Activated effector memory CD4-positive, alpha-beta T cell treated with anti-CD3 and anti-CD28 coated beads, Interleukin-2, amount 50 U/mL, for 16 hours (primary cell): ENCODE measurements at places on chromosomes 12 and 14.

- no peak for DNase-seq
Observed at GRCh38 chr14:75070383-75070782, 942 bp downstream of the ZC2HC1C start.

GRCh38 chr14:40099316-40099715, 667.1 kb upstream of the FBXO33 start:
- DNase-seq, result no peak

- DNase-seq, result no peak
Observed at GRCh38 chr14:53545217-53545616, 392.1 kb upstream of the DDHD1 start.

- DNase-seq, result no peak
Observed at GRCh38 chr14:33879684-33880286, 71.1 kb downstream of the EGLN3 start.

DNA sequence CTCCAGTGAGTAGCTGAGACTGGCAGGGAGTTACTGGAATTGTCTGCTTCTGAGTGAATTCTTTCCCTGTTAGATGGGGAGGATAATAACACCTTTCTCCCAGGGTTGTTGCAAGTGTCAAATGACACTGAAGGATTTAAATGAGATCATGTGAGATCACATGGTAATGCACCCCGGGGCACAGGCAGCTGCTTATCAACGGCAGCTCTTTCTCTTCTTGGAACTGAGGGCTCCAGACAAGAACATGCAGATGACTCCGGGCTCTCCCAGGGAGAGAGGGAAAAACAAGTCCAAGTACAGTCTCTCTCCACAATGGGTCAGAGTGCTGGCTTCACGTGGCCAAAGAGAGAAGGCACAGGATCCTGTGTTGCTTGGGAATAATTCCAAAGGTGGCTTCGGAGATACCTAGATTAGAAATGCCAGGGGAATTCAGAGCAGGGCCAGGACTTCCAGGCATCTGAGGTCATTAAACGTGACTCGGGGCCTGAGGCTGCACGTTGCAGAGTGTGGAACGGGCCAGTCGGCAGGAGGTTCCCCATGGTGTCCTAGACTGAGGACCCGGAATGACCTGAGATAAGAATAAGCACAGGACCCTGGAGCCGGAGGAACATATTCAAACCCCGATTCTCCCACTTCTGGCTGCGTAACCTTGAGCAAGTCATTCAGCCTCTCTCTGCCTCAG, 109.2 kb downstream of the PRMT8 start:
- no peak for DNase-seq

DNA sequence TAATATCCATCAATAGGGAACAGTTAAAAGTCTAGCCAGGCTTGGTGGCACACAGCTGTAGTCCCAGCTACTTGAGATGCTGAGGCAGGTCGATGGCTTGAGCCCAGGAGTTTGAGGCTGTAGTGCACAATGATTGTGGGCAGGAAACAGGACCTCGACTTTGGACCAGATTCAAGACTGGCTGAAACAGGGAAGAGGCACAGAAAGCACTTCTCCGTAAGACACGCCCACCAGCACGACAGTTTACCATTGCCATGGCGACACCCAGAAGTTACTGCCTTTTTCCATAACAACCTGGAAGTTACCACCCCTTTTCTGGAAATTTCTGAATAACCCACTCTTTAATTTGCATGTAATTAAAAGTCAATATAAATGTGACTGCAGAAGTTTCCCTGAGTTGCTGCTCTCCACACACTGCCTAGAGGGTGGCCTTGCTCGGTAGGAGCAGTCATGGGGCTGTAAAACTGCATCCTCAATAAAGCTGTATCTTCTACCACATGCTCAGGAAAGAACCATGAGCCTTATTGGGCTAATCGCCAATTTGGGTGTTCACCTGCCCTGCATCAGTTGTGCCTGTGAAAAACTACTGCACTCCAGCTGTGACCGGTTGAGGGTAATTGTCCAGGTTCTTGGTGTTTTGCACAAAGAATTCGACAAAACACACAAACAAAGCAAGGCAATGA, 4.6 kb upstream of the LRRC23 start:
- DNase-seq, result no peak

GRCh38 chr12:47779943-47780504, 7.0 kb downstream of the SLC48A1 start:
- no peak for DNase-seq

DNA sequence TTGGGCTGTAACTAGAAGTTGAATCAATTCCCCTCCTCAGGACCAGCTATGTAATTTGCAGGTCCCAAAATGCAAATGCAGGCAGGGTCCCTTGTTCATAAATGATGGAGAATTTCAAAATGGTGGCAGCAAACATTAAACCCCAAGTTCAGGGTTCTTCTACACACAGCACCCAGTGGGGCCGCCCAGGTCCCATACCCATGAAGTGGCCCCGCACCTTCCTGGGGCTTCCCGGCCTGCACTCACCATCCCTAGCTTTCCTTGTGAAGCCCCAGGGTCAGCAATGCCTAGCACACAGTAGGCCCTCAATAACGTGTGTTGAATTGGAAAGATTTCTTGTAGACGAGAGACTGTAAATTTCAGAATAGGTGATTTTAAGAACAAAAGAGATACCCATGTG, 76.0 kb downstream of the NTF3 start:
- no peak for DNase-seq

DNA sequence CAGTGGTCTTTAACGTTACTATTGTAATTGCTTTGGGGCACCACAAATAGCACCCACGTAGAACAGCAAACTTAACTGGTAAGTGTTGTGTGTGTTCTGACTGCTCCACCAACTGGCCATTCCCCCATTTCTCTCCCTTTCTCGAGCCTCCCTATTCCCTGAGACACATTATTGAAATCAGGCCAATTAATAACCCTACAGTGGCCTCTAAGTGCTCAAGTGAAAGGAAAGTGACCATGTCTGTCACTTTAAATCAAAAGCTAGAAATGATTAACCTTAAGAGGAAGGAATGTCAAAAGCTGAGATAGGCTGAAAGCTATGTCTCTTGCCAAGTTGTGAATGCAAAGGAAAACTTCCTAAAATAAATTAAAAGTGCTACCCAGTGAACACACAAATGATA, 22.3 kb downstream of the PPP1R13B start:
- no peak for DNase-seq

- no peak for DNase-seq
Observed at GRCh38 chr12:101042211-101042610, 167.8 kb downstream of the SLC5A8 start.

DNA sequence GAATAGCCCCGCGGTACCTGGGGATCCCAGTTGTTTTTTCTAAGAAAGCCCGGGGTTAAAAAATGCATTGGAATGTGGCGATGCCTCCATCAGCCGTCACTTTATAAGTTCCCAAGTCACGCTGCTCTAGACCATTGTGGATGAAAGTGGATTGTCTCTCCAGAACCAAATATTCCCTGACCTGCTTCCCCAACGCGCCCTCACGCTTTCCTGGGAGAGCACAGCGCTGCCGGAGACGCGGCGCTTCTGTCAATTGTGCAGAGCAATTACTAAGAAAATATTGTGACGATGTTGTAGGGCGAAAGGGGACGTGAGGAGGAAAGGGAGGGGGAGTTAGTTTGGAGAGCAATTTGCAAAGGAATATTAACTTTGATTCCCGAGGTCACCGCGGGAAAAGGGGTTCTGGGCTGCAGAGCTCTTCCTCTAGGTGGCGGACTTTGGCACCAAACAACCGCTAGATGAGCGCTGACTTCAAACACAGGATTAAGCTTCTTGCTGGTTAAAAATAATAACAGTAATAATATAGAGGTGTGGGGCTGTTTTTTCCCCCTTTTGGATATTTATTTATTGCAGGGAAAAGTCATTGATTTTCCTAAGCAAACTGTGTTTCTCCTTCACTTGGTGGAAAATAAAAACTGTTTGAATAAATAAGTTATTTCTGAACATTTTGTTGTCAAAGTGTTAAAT, 9.6 kb upstream of the FOXG1 start:
- no peak for DNase-seq

GRCh38 chr12:1540690-1541089, 53.7 kb downstream of the FBXL14 start:
- no peak for DNase-seq

DNA sequence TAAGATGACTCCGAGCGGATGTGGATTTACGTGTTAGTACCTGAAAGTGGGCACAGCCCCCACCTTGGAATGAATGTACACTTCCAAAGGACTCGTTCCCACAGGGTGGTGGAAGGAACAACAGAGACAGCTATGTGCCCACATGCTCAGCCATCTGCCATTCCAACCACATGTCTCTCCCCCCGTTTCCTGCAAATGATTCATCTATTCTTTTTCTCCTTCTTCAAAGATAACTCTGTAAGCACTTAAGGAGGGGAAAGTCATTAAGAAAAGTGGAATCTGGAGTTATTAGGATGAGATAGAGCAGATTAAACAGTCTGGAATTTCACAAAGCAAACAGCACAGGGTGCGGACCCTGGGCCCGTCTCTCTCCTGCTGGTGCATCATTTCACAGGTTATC, 18.5 kb upstream of the DUSP6 start:
- DNase-seq, result no peak

- DNase-seq, result no peak
Observed at GRCh38 chr12:108106599-108106998, 22.5 kb upstream of the WSCD2 start.

- no peak for DNase-seq
Observed at GRCh38 chr14:43168371-43168925, 1338.6 kb downstream of the FSCB start.

DNA sequence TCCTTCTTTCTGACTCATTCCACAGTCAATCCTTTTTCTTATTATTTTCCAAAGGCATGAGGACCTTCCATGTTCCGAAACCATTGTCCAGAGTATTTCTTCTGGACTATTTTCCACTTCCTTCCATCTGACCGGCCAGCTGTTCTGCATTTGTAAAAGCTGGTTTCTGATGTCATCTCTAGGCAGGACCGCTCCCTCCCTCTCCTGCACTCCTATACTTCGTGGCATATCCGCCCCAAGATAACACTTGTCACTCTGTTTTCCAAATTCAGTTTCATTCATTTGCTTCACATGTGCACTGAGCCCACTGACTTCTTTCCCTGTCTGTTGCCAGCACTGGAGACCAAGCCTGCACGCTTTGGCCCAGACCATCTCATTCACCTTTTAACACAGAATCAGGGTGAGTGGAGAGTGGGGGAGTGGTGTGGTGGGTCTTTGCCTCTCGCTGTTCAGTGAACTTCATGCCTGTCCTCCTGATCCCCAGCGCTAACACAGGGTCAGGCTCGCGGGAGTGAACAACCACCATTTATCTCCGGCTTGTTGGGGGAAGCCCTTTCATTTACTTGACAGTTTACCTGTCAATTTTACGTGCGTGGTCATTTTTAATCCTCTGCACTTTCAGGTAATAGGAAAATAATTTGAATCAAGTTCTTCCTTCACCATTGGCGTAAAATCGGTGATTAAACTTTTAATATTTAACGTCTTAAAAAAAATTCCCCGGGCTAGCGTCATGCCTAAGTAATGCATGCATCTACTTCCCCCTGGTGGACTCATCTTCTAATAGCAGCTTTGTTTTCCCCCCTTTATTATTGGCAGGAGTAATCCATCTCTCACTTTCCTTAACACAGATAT, 52.5 kb downstream of the C12orf75 start:
- DNase-seq, result no peak

- DNase-seq, result no peak
Observed at GRCh38 chr12:131832321-131833231, 4.4 kb downstream of the MMP17 start.
